ENCODE measurements at places on chromosomes 16 and 17.
A peak's percentile ranks its signal among the peaks of the same experiment; 100 is the strongest.

DNA sequence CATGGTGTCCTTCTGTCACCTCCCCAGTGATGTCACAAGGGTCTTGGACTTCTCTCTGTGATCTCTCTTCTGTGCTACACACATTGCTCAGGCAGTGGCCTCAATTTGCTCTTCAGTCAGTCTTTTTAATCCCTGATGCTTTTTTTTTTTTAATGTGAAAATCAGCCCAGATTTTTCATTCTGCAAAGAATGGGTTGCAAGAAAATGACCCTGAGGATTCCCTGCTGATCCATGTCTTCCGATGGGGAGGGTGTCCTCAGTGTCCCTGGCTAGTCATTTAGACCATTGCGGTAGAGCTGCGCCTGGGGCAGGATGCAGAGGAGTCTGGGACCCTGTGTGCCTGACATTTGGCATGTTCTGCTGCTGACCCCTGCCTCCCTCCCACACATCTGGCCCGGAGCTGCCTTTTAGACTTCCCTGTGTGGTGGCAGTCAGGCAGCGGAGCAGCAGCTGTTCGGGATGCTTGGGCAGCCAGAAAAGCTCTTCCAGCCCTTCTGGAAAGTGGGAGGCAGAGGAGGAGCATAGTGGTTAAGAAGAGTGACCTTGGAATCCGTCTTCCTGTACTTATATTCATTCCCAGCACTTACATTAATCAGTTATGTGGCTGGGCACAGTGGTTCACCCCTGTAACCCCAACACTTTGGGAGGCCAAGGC, 12.3 kb downstream of the GPT2 start:
- DNase-seq, result no peak

DNA sequence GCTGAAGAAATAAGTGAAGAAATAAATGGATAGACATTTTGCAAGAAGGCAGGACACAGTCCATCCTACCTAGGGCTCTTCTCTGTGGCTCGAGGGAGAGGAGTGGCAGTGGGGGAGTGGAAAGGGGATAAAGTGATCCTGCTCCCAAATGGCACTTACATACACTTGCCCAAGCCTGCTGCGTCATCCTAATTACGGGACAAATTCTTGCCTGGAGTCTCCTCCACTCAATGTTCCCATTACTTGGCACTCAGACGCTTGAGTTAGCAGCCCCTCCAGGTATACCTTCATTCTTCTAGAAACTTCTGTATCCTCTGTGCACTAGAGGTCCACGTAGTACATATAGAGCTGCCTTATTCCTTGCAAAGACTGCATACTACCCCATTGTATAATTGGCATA, 15.7 kb upstream of the MAP3K14 start:
- no peak for DNase-seq

- no peak for DNase-seq
Observed at GRCh38 chr17:351875-352420, 659 bp downstream of the RPH3AL start.

- DNase-seq, result no peak
Observed at GRCh38 chr17:58783380-58783779, 27.7 kb downstream of the PPM1E start.

DNA sequence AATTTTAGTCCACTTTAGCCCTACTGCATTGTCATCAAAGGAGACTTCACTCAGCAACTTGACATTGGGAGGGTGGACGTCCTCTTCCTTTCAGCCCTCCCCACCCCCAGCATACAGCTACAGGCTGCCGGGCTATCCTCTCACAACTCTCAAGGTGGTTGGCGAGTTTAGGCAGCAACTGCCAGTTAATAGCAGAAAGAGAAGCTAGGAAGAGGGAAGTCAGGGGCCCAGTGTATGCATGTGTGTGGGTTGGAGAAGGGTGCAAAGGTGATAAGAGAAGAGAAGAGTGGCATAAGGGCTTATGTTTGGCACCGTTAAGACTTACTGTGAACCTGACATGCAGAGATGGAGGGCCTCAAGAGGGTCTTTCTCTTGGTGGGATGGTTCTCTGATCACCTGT, 31.8 kb downstream of the CCL4 start:
- no peak for DNase-seq

GRCh38 chr17:79046916-79047280, 22.9 kb downstream of the C1QTNF1 start:
- no peak for DNase-seq

DNA sequence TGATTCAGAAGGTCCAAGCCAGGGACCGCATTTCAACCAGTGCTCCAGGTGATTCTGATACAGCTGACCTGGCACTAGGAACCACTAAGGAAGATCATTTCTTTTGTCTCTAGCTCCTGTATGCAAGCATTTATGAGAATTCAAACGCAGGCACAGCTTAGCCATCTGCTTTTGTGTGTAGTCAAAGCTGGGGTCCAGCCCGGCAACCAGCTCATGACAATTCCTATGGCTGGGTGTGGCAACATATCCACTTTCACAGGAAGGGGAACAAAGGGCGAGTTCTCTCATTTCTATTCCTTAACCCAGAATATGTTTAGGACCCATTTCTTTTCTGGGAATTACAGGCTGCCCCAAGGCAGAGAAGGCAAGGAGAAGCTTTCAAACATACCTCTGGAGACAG, 27.3 kb upstream of the COG7 start:
- DNase-seq, result no peak

DNA sequence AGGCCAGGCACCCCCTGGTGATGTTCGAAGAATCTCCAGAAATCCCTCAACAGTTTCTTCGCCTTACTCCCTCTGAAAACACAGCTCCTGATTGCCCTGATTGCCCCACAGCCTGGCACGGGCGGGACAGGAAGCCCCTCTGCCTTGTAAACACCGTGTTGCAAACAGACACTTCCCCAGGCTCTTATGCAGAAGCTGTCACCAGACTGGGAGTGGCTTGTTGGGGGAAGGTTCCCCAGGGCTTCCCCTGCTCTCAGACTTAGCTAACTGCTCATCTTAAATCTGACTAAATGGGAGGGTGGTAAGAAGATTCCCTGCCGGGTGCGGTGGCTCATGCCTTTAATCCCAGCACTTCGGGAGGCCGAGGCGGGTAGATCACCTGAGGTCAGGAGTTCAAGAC, 11.2 kb downstream of the PIK3R5 start:
- peak; percentile 24 for DNase-seq

- no peak for DNase-seq
Observed at GRCh38 chr16:75584108-75584507, 17.9 kb downstream of the GABARAPL2 start.

DNA sequence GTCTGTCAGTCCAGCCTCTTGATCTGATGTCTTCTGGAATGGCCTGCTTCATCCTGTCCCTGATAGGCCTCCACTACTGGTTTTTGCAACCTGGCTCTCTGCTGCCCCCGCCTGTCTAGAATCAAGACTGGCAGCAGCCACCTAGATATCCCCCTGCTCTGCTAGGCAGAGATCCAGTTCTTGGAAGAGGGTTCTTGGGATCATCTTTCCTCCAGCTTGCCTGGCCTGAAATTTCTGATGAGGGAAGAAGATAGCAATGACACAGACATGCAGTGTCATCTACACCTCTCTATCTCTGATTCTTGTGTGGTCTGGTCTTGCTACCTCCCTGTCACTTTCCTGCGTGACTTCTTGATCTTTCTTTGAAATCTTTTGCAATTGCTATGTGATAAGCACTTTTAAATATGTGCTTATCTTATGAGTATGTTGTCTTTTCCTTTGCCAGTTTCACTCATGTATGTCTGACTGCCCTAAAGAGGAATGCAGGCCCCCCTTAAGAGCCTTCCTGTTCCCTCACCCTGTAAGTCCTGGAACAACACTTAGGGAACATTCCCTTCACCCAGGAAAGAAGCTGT, 20.3 kb upstream of the NFATC3 start:
- DNase-seq, result peak; percentile 65

- no peak for DNase-seq
Observed at GRCh38 chr17:44828919-44829522, 1.1 kb downstream of the GJC1 start.

DNA sequence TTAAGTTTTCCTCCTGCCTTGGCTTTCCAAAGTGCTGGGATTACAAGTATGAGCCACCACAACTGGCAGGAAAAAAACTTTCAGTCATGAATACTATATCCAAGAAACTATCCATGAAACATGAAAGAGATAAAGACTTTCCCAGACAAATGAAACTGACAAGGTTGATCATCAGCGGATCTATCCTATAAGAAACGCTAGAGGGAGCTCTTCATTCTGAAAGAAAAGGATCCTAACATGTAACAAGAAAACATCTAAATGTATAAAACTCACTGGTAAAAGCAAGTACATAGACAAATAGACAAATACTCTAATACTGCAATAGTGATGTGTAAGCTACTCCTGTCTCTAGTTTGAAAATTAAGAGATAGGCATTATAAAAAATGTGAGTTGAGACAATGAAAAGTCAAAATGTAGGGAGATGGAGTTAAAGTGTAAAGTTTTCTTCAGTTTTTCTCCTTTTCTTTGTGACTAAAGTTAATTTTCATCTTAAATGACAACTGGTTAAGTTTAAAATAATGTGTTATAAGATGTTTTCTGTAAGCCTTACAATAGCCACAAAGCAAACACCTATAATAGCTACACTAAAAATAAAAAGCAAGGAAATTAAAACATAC, 79.6 kb upstream of the TEKT1 start:
- DNase-seq, result no peak

GRCh38 chr17:64343071-64343774, 47.4 kb downstream of the PECAM1 start:
- no peak for DNase-seq

DNA sequence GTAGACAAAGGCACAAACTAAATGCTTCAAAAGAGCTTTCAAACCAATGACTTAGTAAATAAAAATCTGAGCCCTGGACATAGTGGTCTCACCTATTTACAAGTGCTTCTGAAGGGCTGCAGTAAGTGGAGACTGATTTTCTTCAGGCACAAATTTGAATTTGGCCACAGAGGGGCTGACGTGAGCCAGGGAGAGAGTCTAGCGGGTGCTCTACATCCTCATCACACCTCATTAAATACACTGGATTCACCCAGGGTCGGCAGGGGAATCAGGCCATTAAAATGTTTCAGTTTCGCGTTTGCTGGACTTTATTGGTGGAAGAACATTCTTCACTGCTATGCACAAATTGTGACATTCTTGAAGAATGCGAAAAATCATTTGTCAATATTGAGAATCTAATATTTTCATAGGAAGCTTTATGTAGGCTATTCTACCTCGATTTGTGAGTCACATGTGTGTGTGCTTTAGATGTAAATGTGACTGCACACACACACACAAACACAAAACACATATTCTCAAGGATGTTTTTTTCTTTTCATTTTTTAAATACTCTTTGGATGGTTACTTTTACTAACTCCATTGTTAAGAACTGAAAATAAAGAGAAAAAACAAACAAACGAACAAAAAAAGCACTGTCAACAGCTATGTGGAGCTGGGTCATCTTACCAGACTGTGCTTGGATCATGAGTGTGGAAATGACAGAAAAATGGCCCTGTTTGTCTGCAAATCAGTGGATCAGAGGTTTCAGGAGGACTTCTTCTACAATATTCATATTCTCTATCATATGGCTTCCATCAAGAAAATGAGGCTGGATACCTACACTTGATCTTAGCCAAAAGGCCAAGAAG, 58.9 kb downstream of the CDH11 start:
- no peak for DNase-seq

DNA sequence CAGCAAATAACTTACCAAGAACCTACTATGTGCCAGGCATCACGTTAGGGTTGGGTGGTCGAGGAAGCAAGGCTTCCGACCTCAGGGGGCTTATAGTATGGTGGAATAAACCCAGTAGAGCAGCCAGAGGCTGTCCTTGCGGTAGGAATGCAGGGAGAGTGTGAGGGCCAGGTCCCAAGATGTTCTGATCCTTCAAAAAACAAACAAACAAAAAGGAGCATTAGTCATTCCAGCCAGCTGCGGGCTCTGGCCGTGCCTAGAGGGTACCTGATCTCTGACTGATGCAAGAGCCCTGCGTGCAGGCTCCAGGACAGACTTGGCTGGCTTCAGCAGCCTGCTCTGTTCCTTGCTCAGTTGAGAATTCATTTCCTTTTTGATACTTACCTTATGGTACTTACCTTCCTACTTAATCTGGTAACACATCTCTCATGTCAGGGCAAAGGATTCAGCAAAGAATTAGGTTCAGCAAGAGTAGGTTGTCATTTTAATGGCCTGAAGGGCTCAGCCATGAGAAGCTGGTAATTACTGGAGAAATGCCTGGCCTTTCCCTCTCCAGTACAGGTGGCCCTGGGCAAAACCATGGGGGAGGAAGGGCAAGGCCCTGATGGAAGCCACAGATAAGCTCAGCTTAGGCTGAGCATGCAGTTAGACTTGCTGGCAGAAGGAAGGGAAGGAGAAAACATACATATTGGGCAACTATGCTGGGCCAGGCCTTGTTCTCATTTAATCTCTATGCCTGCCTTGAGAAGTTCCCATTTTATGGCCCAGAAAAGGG, 18.4 kb downstream of the CYB5D2 start:
- no peak for DNase-seq

DNA sequence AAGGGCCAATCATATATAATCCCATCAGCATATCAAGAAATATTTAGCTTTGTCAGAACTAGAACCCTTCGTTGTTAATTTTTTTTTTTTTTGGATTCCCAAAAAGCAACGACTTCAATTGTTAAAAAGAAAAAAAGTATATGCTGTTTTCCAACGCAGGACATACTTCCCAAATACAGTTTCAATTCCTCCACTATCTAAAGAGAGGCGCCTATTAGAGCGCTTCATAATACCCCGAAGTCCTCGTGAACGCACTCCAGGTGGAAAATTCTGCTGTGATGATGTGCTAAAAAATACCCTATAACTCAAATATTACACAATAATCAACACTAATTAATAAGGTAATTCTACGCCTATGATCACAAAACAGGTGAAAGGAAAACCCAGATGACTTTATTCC, 20.8 kb downstream of the GNA13 start:
- DNase-seq, result no peak

GRCh38 chr17:71430281-71430680, 690.5 kb upstream of the SOX9 start:
- no peak for DNase-seq

DNA sequence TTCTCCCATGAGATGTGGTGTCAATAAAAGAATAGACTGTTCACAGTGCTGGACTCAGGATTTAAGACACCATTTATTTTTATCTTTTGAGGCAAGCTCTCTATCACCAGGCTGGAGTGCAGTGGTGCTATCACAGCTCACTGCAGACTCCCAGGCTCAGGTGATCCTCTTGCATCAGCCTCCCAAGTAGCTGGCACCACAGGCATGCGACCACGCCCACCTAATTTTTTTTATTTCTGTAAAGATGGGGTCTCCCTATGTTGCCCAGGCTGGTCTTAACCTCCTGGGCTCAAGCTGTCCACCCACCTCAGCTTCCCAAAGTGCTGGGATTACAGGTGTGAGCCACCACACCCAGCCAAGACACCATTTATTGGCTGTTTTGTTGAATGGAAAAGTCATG, 18.6 kb upstream of the DRG2 start:
- no peak for DNase-seq

GRCh38 chr17:44268709-44269534, 987 bp upstream of the SLC4A1 start:
- no peak for DNase-seq

- no peak for DNase-seq
Observed at GRCh38 chr17:57515662-57516211, 229.4 kb downstream of the CCDC182 start.

DNA sequence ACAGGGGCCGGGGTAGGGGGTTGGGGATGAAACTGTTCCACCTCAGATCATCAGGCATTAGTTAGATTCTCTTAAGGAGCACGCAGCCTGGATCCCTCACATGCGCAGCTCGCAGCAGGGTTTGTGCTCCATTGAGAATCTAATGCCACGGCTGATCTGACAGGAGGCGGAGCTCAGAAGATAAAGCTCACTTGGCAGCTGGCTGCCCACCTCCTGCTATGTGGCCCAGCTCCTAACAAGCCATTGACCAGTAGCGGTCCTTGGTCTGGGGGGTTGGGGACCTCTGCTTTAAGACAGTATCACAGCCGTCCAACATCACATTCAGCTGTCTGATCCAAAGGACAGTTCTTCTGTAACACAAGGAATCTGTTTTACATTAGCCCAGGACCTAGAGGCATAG, 62.5 kb downstream of the SLC39A11 start:
- no peak for DNase-seq

All from uterus (tissue), 4 donors.